Left ventricle myocardium inferior (tissue), 1 donor: ENCODE measurements at places on chromosomes 3 and 15.

DNA sequence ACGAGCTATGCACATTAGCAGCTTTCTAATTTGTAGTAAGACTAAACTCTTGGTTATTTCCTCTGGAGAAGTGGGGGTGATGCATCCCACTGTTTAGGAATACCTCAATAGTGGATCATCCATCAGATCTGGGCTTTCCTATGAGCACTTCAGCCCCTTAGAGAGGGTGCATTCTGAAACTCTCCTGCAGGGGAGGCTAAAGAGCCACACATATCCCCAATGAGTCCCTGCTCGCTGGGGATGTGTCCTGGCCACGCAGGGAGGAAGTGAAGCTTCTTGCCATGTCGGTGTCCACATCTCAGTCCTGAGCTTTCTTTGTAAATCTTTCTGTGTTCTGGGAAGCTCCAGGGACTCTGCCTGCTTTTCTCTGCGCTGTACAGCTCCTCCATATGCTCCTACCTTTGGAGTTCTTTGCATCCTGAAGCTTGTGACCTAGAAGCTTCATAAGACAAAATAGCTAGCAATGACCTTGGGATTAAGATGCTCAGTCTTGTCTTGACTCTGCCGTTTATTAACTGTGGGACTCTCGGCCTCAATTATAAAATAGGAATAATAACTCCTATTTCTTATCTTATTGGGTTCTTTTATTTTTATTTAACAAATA lies 28.3 kb upstream of the MASP1 start:
- DNase-seq = peak; percentile 55

- DNase-seq = no peak
Measured at GRCh38 chr3:36729204-36730056, 34.9 kb downstream of the DCLK3 start.

DNA sequence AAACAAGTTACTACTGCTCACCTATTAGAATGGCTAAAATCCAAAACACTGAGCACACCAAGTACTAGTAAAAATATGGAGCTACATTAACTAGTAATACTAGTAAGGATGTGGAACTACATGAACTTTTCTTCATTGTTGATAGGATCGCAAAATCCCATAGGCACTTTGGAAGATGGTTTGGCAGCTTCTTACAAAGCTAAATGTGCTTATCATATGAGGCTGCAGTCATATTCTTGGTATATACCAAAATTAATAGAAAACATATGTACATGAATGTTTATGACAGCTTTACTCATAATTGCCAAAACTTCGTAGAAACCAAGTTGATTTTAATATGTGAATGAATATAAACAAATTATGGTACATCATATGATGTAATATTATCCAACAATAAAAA lies 366.8 kb upstream of the KCNMB2 start:
- no peak for DNase-seq

- DNase-seq = no peak
Measured at GRCh38 chr3:110736332-110736731, 335.3 kb upstream of the NECTIN3 start.

GRCh38 chr15:62455441-62455921 lies 290.4 kb upstream of the C2CD4B start:
- DNase-seq = peak; percentile 73

DNA sequence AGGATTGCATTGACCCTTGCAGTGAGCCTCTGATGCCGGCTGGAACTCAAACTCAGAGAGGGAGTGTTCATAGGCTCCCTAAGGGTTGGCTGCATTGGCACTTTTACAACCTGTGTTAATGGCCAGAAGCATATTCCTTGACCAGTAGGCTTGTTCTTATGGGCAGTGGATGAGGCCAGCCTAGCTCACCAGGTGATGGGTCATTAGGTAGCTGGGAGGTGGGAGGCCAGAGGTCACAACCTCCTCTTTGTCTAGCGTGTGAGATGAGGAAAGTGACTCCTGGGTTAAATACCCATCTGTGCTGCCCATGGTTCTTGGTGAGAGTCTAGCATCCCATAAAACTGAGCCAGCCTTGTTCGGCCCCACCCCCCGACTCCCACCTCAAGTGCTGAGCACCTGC lies 275.7 kb upstream of the CTNNB1 start:
- no peak for DNase-seq

- DNase-seq = no peak
Measured at GRCh38 chr3:138078901-138079344, 36.5 kb downstream of the DZIP1L start.

DNA sequence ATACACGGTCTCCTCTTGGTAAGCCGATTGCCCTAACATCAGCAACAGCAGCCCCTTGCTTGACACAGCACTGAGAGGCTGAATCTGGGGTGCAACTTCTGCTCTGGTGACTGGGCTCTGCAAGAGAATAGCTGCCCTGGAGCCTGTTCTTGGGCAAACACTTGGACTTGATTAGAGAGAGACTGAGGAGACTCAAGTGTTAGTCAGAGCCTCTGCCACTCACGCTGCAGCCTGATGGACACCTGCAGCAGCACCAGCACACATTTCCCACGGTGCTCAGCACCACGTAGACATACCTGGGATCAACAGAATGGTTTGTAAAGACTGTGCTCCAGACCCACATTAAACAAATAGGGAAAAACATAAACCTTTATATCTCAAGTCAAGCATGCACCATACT lies 35.8 kb upstream of the UMPS start:
- DNase-seq = no peak

DNA sequence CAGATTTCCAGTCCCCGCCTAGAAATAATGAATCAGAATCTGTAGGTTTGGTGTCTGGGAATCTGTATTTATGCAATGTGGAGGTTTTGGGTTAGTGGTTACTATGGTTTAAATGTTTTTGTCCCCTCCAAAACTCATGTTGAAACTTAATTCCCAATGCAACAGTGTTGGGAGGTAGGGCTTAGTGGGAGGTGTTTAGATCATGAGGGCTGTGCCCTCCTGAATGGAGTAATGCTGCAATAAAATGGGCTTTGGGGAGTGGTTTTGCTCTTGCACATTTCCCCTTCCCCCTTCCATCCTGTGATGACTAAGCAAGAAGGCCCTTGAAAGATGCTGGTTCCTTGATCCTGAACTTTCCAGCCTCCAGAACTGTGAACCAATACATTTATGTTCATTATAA lies 9.2 kb upstream of the RFC4 start:
- no peak for DNase-seq

GRCh38 chr15:77019521-77020331 lies 24.8 kb downstream of the PSTPIP1 start:
- no peak for DNase-seq

DNA sequence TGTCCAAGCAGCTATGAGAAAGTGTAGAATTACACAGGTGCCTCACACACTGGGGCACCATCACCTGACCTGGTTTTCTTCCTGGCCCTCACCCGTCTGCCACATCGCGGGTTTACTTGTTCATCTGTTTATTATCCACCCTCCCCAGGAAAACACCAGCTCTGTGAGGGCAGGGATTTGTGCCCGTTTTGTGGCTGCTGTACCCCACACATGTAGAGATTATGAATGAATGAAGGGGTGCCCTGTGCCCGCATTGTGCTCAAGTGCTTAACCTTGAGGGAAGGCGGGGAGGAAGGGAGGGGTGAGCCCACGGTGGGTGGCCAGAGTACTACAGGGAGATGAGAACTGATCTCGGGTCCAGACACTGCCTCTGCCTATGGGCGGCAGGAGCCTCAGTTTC lies 108.4 kb downstream of the WNT7A start:
- DNase-seq = no peak

- DNase-seq = no peak
Measured at GRCh38 chr3:79103307-79103706, 664.5 kb downstream of the ROBO1 start.

DNA sequence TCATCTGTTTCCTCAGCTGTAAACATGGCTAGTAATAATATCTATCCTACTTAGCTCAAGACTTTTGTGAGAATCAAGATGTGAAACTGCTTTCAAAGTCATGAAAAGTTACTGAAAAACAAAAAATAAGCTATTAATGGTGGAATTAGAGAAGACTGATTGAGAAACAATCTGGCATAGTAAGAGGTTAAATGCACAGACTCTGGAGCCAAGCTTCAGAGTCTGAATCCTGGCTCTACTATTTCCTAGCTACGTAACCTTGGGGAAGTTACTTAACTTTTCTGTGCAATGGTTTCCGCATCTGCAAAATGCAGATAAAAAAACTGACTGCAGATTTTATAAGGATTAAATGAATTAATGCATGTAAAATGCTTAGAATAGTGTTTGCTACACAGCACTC lies 28.8 kb downstream of the LRRFIP2 start:
- DNase-seq = no peak
